Stimulated activated CD4-positive, alpha-beta T cell treated with anti-CD3 and anti-CD28 coated beads, TNF-alpha, amount 100 ng/mL, for 4 hours (primary cell): ENCODE measurements at places on chromosomes 12 and 14.

DNA sequence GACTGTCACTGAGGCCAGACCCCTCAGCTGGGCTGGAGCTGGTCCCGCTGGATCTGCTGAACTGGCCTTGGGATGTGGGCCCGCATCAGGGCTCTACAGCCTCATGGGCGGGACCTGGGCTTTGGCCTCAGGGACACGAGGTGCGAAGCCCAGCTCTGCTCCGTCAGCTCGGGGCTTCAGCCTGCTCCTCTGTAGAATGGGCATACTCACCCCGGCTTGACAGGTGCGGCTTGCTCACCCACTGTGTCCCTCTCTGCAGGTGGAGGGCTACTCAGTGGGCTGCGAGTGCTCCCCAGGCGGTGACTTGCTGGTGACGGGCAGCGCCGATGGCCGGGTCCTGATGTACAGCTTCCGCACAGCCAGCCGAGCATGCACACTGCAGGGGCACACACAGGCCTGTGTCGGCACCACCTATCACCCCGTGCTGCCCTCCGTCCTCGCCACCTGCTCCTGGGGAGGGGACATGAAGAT lies 57.6 kb downstream of the BEGAIN start:
- no peak for DNase-seq

GRCh38 chr12:123788541-123788940 lies 26.4 kb downstream of the DNAH10 start:
- no peak for DNase-seq

- DNase-seq = no peak
Observed at GRCh38 chr14:88975043-88975830, 150.8 kb downstream of the TTC8 start.

DNA sequence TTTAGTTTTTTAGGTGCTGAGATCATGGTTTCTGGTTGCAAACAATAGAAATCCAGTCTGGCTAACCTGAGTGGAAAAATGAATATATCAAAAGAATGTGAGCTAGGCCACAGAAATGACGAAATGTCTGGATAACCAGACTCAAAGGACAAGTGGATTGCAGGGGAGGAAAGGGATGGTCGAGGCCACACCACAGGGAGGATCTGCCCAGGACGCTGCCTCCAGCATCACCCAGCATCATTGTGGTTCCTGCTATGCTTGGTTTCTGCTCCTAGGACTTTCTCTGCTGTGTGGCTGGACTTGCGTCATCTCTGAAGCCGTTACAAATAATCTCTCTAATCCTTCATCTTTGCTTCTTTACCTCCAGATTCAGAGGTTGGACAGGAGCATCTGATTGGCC lies 80.4 kb downstream of the TTC8 start:
- no peak for DNase-seq
